ENCODE measurements at places on chromosomes 13 and 19. TPM values are rescaled to one million over a fixed set of nuclear protein-coding genes. Genes with fewer than 3 reads are reported as not detected.

The UHRF1 gene
- total RNA-seq = 103 TPM

The MAP4K1 gene
- total RNA-seq = 313 TPM

DNA sequence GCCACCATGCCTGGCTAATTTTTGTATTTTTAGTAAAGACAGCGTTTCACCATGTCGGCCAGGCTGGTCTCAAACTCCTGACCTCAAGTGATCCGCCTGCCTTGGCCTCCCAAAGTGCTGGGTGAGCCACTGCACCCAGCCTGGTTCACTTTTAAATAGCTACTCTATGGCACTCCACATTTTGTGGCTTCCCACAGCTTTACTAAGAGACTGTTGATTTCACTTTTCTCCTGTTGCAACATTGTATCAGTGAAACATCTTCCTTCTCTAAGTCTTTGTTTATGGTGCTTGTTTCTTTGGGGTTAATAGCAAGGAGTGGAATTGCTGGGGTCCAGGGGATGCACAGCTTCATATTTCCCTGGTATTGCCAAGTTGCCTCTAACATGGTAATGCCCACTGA lies 12.3 kb downstream of the TMEM38A start:
- H3K27me3 ChIP-seq = no peaks in the 10 kb centered on the region
- no peak for DNase-seq
- no peaks in the 10 kb centered on the region for H3K4me1 ChIP-seq
- H3K4me3 ChIP-seq = no peak overlapping the region
- H3K27ac ChIP-seq = no peak overlapping the region
- no peaks in the 10 kb centered on the region for H3K36me3 ChIP-seq

The SYNGR4 gene
- total RNA-seq = 0.30 TPM

- peak overlapping the region; percentile 71 for H3K4me3 ChIP-seq
- H3K4me1 ChIP-seq = peaks cover 25% of the 10 kb centered on the region
- H3K36me3 ChIP-seq = no peaks in the 10 kb centered on the region
- peak overlapping the region; percentile 92 for H3K27ac ChIP-seq
- no peak for DNase-seq
These were observed 10.1 kb downstream of the FOSB start for GRCh38 chr19:45477713-45478453.

The CEACAM8 gene
- not detected for total RNA-seq

DNA sequence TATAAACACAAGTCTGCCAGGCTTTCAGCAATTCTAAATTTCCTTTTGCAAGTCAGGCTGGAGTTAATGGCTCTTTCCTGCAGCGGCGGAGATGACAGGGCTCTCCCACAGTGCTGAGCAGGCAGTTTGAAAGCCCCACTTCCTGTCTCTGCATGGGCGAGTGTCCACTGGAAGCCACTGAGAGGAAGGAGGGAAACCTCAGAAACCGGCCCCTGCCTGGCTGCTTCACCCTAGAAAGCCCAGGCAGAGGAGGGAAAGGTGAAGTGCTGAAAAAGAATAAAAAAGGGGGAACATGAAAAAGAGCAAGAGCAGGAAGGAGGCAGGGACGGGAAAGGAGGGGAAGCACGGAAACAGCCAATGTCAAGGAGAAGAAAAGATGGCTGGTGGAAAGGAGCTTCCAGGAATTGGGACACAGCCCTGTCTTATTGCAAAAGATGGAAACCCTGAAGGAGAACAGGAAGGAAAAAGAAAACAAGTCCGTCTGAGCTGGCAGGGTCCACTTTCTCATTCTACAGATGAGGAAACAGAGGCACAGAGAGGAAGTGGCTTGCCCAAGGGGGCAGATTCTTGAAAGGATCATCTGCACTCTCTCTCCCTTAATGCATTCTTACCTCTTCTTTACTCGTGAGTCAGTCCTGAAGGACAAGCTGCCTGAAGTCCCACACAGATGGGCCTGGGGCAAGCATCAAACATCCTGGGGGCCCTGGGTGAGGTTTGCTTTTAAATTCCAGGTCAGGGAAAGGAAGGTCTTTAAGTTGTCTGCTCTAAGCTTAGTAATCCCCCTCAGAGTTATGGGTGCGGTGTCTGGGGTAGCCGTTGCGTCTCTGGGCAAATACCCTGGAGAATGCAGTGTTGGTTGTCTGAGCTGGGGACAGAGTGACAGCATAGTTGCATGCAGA lies 38.8 kb upstream of the ALOX5AP start:
- H3K27ac ChIP-seq = peak overlapping the region; percentile 15
- H3K27me3 ChIP-seq = peaks cover 48% of the 10 kb centered on the region
- H3K4me1 ChIP-seq = peaks cover 29% of the 10 kb centered on the region
- H3K4me3 ChIP-seq = peak overlapping the region; percentile 72

The ACP7 gene
- total RNA-seq = not detected

The CABP5 gene
- total RNA-seq = not detected

DNA sequence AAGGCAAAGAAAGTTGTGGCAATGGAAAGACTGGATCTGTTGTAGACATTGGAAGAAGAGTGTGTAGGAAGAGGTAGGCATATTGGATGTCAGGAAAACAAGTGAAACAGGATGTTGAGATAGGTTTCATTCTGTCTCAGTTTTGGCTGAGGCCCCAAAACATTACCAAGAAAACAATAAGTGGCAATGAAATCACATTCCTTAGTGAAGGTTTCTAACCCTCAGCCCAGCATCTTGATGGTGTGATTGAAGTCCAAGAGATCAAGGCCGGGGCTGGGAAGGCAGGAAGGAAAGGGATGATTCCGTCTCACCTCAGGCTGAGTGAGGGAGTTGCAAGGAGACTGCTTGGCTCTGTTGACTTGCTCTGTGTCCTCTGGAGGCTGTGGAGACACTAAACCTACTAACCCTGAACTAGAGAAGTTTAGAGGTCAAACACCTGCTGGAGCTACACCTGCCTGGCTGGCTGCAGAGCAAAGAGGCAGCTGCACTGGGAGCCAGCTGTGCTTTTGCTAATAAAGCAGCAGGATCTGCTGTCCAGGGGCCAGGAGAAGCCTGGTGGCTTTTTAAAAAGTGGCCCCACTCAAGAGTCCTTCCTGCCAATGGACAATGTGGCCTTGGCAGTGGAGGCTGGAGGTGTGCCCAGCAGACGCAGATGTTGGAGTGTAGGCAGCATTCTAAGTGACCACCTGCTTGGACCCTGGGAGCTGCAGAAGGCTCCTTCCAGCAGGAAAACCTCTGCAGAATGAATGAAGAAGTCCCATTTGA lies 53.6 kb downstream of the DGKH start:
- no peaks in the 10 kb centered on the region for H3K27me3 ChIP-seq
- H3K36me3 ChIP-seq = peaks cover 20% of the 10 kb centered on the region
- H3K4me1 ChIP-seq = peaks cover 9% of the 10 kb centered on the region
- H3K4me3 ChIP-seq = no peak overlapping the region
- no peak overlapping the region for H3K27ac ChIP-seq

DNA sequence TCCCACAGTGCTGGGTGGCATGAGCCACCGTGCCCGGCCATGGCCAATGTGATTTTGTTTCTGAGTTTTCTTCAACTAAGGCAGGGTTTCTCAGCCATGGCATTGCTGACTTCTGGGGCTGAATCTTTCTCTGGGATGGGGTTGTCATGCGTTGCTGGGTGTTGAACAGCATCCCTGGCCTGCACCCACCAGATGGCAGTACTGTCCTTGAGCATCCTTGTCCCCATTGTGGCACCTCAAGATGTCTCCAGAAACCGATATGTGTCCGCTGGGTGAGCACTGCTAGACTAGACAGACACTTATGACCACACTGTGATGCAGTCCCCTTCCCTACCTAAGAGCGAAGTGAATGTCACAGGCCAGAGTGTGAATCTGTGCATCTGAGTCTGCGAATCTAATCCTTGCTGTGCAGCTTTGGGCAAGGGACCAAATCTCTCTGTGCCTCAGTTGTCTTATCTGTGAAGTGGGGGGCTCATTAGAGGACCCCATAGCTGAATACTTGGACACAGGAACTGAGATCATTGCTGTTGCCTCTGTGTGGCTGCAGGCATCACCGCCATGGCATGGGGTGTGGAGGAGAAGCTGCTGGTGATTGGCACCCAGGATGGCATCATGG lies 50.3 kb upstream of the SIN3B start:
- no peaks in the 10 kb centered on the region for H3K4me1 ChIP-seq
- no peak overlapping the region for H3K27ac ChIP-seq
- DNase-seq = peak; percentile 52

- DNase-seq = no peak
- peaks cover 6% of the 10 kb centered on the region for H3K4me1 ChIP-seq
- no peak overlapping the region for H3K27ac ChIP-seq
- no peak overlapping the region for H3K4me3 ChIP-seq
These were observed 31.2 kb downstream of the KEAP1 start for GRCh38 chr19:10471909-10472308.

DNA sequence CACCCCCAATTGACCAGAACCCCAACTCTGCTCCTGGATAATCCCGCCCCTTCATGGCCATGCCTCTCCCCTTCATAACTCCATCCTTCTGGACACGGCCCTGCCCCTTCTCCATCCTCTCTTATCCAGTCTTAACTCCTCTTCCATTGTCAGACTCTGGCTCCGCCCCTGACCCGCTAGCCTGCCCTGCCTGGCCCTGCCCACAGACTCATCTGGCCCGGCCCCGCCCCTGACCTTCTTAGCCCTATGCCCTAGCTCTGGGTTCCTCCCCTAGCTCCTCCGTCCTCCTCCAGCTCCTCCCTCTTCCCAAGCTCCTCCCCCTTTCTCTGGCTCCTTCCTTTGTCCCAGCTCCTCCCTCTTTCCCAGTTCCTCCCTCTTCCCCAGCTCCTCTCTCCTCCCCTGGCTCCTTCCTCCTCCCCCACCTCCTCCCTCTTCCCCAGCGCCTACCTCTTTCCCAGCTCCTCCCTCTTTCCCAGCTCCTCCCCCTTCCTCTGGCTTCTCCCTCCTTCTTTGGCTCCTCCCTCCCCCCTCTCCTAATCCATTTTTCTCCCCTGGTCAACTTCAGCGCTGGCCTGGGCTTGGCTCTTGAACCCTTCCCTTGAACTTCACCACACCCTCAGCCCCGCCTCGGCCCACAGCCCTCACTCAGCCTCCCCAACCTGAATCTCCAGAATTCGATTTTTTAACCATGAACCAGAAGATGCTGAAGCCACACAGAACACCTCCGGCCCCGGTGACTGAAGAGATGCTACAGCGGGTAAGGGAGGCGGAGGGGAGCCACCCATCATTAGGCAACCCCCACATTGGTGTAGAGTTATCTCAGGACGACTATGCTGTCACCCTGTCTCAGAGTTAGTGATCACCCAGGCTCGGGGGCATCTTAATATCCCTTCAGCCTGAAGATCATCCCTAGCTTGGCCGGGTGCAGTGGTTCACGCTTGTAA lies 9.2 kb upstream of the ZNF358 start:
- H3K4me3 ChIP-seq = peak overlapping the region; percentile 28
- H3K27me3 ChIP-seq = peaks cover 37% of the 10 kb centered on the region
- H3K27ac ChIP-seq = no peak overlapping the region

The APOC4 gene
- not detected for total RNA-seq

The ZSCAN4 gene
- total RNA-seq = not detected

GRCh38 chr19:50711805-50712204 lies 7.8 kb downstream of the SHANK1 start:
- no peak for DNase-seq
- H3K4me3 ChIP-seq = no peak overlapping the region
- H3K36me3 ChIP-seq = no peaks in the 10 kb centered on the region

DNA sequence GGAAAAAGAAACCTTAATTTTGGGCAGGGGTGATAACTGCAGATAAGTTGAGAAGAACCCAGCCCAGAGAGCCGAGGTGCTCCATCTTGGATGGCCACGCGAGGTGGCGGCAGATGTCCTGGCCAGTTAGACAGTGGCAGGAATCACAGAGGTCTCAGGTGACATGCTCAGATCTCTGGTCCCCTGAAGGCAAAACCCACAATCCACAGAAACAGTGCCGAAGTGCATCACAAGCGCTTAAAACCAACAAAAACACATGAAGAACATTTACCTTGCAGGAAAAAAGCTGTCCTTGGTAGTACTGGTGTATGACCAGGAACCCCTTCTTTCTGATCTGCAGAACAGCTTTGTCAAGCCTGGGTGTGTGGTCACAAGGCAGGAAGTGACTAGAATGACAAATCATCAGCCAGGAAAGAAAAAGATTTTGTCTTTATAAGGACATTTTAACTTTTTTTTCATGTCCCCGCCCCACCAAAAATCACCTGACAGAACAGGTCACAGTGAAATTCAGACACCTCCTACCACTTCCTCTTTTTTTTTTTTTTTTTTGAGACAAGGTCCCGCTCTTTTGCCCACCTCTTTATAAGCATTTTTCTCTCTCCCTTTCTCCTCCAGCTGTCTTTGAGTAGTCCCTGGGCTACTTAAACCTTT lies at the start of gene LCP1:
Gene LCP1, minus strand, starts transcription at position 338 of the 651 bp plus-strand sequence. CDS start 22,515 bp downstream, outside the sequence.
- H3K27me3 ChIP-seq = no peaks in the 10 kb centered on the region
- peaks cover 26% of the 10 kb centered on the region for H3K36me3 ChIP-seq
- peak within 1 kb of the TSS; percentile 100 for H3K27ac ChIP-seq
- H3K4me3 ChIP-seq = peak within 1 kb of the TSS; percentile 98
- peak; percentile 69 for DNase-seq
- H3K4me1 ChIP-seq = peaks cover 48% of the 10 kb centered on the region

DNA sequence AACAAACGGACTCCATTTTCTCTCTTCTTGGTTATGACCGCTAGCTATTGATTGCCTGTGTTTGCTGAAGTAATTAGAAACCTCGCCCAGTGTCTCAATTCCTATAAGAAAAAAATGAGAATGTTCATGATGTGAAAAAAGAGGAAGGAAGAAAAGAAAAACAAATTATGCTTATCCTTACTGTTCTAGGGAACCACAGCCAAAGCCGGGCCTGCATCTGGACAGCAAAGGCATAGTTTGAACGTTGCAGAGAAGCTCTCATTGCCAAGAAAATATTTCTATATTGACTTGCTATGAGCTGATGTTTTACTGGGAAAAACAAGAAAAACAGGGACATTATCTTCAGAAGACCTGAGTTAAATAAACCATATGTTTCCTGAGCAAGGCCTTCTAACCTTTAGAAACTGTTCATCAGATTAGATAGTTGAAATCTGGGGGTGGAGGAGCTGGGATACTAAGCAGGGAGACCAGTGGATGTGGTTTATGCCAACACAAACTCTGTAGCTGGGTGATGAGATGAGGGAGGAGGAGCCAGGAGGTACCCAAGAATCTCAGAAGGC lies 55.0 kb downstream of the EFNB2 start:
- H3K36me3 ChIP-seq = no peaks in the 10 kb centered on the region
- no peak for DNase-seq
- no peak overlapping the region for H3K4me3 ChIP-seq
- no peaks in the 10 kb centered on the region for H3K4me1 ChIP-seq
- peaks cover 31% of the 10 kb centered on the region for H3K27me3 ChIP-seq

The GNG8 gene
- total RNA-seq = 2.4 TPM

DNA sequence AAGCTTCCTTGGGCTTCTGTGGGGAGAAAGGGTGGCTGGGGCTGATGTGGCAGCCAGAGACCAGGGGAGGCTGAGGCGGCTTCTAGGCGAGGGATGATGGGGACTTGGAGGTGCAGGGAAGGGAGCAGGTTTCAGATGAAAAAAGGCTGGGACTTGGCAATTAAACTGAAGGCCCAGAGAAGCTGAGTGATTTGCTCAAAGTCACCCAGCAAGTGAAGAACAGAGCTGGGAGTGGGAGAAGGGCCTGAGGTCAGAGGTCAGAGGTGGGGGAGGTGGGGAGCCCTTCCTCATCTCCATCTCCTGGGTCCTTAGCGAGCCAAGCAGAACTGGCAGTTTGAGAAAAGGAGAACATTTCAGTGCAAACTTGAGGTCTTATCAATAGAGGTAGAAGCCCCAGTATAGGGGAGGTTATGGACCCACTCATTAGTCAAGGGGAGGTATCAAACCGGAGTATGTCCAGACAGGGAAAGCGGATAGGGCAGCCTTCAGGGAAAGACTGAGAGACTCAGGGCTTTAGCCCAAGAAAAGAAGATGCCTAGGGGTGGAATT lies 49.6 kb upstream of the NFIC start:
- no peaks in the 10 kb centered on the region for H3K4me1 ChIP-seq
- no peak for DNase-seq
- peaks cover 11% of the 10 kb centered on the region for H3K27me3 ChIP-seq

All from activated naive CD8-positive, alpha-beta T cell treated with anti-CD3 and anti-CD28 coated beads, Interleukin-2, amount 10 ng/mL, durations not matched to agents 7 days and 5 days (primary cell).